ENCODE measurements at places on chromosomes 16 and 17. TPM values are rescaled to one million over a fixed set of nuclear protein-coding genes. Genes with fewer than 3 reads are reported as not detected.

The IL17C gene
- not detected for total RNA-seq

The ANKRD40CL gene
- not detected for total RNA-seq

The CCL16 gene
- not detected for total RNA-seq

The RAB37 gene
- total RNA-seq = 0.05 TPM

The ASB16 gene
- total RNA-seq = not detected

The SLC13A2 gene
- total RNA-seq = not detected

The ASPHD1 gene
- total RNA-seq = 5.4 TPM

The KRTAP4-2 gene
- total RNA-seq = not detected

The CHAD gene
- total RNA-seq = not detected

Data from airway epithelial cell (primary cell).